ENCODE measurements at places on chromosomes 4 and X.

- DNase-seq = no peak
Measured at GRCh38 chrX:149032449-149032848, 472.7 kb downstream of the IDS start.

- DNase-seq = peak; percentile 57
Measured at GRCh38 chr4:173181848-173182247, 13.2 kb downstream of the GALNT7 start.

- DNase-seq = no peak
Measured at GRCh38 chrX:48540028-48540375, 488 bp downstream of the TBC1D25 start.

DNA sequence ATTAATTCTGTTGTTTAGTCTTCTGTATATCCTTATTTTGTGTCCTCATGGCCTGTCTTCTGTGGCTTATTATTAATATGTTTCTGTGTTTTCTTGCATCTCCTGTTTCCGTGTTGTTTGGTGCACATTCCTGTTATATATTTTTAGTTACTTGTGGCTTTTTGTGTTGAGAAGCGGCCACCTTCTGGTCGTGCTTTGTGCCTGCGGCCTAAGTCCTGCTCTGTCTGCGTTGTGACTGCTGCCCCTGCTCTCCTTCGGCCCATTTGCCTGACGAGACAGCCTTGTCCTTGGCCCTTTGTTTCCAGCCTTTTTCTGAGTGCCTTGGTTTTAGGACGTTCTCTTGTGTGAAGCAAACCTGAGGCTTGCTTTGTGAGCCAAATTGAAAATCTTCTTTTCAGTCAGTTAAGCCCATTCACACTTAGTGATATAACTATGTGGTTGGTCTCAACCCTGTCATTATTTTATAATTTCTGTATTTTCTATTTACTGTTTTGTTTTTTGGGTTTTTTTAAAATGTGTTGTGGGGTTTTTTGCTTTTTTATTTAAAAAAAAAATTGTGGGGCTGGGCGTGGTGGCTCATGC lies 43.8 kb downstream of the TNIP2 start:
- no peak for DNase-seq

DNA sequence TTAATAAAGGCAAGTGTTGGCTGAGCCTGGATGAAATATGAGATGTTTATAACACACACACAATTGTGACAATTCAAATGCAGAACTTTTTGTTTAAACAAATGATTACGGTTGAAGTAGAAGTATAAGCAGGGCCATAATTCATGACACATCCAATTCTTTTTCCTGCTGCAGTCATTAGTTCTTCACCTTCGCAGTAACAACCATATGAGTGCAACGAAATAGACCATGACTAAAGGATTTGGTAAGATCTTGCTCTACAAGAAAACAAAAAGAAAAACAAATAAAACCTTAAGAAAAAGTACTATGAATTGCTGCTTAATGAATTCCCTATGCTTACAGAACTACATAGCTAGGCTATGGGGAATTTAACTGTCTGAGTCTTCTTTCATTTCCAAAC lies 13.9 kb upstream of the BMPR1B start:
- DNase-seq = no peak

GRCh38 chrX:54238588-54238987 lies 55.5 kb upstream of the FAM120C start:
- DNase-seq = no peak

DNA sequence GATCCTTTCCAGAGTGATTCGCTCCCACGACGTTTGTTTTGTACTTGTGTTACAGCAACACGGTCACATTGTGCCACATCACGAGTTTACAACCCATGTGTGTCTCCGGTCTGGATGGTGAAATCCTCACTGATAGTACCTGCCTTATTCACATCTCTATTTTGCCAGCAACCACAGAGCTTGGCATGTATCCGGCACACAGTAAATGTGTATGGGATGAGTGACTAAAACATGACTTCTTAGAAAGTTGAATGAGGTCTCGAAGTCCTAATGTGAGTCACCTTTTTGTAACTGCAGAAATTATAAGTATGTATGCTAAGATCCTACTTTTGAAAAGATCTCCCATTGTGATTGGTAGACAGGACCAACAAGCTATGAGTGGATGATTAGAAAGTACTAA lies 7.5 kb downstream of the STOX2 start:
- no peak for DNase-seq

GRCh38 chr4:115370490-115370889 lies 257.1 kb upstream of the NDST4 start:
- no peak for DNase-seq

DNA sequence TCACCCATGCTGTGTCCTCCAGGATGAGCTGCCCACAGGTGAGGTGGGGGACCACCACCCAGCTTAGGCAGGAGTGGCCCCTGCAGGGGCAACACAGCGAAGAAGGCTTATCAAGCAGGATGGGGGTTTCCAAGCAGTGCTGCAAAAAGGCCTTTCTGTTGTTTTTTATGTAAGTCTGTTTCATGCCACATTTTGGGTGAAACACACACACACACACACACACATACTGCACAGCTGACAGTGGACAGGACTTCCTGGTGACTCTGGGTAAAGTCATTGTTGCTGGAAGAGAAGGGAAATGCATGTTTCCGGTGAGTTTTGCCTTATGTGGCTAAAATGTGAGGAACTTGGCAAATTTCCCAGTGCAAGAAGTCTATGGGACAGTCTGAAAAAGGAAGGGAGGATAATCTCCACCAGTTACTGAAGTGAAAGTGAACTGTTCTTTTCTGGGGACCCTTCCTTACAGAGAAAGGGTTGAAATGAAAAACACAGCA lies 119.2 kb downstream of the IRF2 start:
- peak; percentile 80 for DNase-seq

GRCh38 chrX:107829878-107830277 lies 4.2 kb downstream of the MID2 start:
- DNase-seq = no peak

Measured in stromal cell of bone marrow (primary cell).